ENCODE measurements at places on chromosomes 6 and 20.

DNA sequence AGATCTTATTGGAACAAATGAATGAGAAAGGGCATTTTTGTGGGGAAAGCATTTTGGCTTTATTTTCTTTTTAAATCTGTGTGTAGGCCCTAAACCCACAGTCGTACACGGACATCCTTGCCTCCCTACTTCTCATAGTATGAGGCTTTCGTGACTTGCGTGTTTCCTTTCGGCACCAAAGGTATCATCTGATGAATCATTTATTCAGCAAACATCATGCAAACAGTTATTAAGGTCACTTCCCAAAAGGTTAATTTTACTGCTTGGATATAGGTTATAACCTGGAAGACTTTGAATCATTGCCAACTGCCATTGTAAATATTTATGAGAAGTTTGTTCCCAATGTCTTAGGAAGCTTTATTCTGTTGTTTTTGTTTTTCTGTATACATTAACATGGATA, 15.1 kb upstream of the SLC22A2 start:
- DNase-seq = no peak

DNA sequence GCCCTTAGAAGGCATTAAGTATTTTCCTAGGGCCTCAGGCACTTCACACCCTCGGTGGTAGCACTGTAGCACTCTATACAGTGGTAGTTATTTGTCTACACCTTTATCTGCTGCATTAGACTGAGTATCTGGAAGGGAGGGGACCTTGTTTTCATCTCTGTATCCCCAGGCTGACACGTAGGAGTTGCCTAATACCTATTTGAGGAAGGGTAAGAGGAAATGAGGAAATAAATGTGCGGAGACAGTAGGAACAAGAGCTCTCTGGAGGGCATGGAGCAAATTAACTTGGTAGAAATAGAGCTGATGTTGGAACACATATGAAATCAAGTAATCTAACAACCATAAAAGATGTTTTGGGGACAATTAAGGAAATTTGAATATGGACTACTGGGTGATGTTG, 3.9 kb downstream of the CNPY3 start:
- no peak for DNase-seq

DNA sequence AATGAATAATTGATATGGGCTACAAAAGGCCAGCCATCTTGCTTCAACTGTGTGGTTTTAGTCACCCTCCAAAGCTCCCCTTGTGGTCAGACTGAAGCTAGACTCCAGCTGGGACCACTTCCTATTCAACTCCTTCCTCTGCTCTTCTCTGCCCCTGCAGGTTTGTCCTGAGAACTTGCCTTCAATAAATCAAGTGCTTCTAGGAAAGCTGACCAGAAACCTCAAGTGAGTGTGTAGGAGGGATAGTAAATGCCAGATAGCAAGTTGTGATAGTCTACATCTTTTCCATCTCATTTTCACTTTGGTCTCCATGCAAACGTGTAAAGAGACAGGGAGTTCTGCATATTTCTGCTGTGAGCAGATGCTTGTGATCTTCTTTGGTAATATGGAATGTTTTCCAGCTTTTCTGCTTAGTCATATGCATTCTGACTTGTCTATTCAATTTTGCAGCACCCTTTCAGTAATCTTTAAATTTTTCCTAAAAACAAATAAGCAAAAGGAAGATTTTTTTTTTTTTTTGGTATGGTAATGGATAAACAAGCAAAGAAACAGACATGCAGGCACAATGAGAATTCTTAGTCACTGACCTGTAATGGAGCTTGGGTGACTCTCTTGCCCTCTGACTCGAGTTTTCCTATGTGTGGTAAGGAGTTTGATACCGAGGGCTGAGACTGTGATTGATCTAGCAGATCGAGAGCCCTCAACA, 201.3 kb upstream of the BTBD3 start:
- DNase-seq = peak; percentile 95

GRCh38 chr6:26489996-26490964, 9.8 kb upstream of the BTN1A1 start:
- DNase-seq = no peak

GRCh38 chr6:35034411-35035191, 106.5 kb downstream of the TCP11 start:
- no peak for DNase-seq

GRCh38 chr6:17910189-17910588, 77.2 kb downstream of the KIF13A start:
- no peak for DNase-seq
